ENCODE measurements at places on chromosomes 2 and 18. TPM values are rescaled to one million over a fixed set of nuclear protein-coding genes. Genes with fewer than 3 reads are reported as not detected.

DNA sequence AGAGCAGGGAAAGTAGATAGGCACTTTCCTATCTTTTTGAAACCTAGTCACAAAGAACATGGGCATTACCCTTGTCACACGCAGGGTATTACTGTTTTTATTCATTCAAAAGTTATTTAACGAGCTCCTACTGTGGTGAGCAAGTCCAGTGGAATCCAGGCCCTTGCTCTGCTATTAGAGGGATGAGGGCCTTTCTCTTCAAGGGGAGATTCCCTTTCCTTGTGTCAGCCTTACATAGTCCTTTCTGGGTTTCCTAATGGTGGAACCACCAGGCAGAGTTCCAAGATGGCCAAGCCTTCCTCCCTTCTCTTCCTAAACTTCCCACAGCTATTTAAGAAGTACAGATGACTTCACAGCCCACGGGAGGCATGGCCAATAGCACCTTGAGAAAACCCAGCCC is 64.6 kb downstream of the SPTBN1 start:
- H3K4me1 ChIP-seq: peaks cover 27% of the 10 kb centered on the region
- H3K36me3 ChIP-seq: no peaks in the 10 kb centered on the region
- H3K27me3 ChIP-seq: no peaks in the 10 kb centered on the region
- no peak overlapping the region for H3K4me3 ChIP-seq
- no peak overlapping the region for H3K27ac ChIP-seq

DNA sequence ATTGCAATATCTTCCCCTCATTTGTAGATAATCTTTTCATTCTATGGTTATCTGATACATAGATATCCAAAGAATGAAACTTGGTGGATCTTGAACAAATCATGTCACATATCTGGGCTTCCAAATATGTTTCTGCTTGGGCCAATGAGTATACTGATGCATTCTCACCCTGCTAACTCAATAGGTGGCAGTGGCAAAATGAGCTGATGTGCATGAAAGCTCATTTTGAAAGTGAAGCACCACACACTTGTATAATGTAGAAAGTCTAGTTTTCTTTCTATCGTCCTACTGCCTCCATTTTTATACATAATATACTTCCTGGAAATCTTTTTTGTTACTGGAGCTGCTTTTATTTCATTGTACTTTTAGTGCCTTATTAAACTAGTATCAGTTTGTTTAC is 208.2 kb downstream of the PRKCE start:
- H3K4me1 ChIP-seq: peaks cover 55% of the 10 kb centered on the region
- no peaks in the 10 kb centered on the region for H3K27me3 ChIP-seq
- H3K4me3 ChIP-seq: no peak overlapping the region
- H3K36me3 ChIP-seq: no peaks in the 10 kb centered on the region

DNA sequence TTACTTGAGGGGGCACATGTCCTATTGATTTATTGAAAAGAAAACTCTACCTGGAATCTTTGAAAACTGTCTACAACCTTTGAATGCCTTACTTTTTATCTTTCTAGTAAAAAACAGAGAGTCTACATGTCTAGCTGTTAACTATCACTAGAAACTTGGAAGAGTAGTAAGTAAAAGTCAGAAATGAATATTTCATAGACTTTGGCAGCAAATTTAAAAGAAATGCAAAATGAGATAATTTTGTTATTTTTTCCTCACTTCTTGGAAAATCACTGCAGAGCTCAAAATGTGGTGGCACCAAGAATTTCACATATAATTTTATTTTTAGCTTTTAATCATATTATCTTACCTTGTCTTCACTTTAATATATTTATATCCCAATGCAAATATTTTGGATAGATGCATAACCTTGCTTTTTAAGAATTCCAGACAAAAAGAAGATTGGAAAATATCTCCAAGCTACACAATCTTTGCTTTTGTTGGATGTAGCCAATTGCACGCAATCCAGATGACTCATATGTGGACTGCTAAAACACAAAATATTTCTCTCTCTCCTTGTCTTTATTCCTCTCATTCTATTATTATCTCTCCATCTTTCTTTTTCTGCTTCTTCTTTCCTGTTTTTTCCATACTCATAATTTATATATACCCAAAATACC is 92.2 kb upstream of the DSEL start:
- H3K4me1 ChIP-seq: no peaks in the 10 kb centered on the region
- H3K27ac ChIP-seq: no peak overlapping the region
- no peaks in the 10 kb centered on the region for H3K27me3 ChIP-seq
- H3K4me3 ChIP-seq: no peak overlapping the region
- DNase-seq: no peak

GRCh38 chr2:225740086-225740485 is 340.6 kb downstream of the NYAP2 start:
- no peaks in the 10 kb centered on the region for H3K36me3 ChIP-seq
- H3K4me1 ChIP-seq: no peaks in the 10 kb centered on the region
- no peak overlapping the region for H3K4me3 ChIP-seq
- DNase-seq: no peak

- H3K36me3 ChIP-seq: peaks cover 11% of the 10 kb centered on the region
- DNase-seq: no peak
- no peak overlapping the region for H3K4me3 ChIP-seq
- H3K27me3 ChIP-seq: no peaks in the 10 kb centered on the region
- no peak overlapping the region for H3K27ac ChIP-seq
Observed at GRCh38 chr18:62954366-62954765, 239.0 kb downstream of the PHLPP1 start.

DNA sequence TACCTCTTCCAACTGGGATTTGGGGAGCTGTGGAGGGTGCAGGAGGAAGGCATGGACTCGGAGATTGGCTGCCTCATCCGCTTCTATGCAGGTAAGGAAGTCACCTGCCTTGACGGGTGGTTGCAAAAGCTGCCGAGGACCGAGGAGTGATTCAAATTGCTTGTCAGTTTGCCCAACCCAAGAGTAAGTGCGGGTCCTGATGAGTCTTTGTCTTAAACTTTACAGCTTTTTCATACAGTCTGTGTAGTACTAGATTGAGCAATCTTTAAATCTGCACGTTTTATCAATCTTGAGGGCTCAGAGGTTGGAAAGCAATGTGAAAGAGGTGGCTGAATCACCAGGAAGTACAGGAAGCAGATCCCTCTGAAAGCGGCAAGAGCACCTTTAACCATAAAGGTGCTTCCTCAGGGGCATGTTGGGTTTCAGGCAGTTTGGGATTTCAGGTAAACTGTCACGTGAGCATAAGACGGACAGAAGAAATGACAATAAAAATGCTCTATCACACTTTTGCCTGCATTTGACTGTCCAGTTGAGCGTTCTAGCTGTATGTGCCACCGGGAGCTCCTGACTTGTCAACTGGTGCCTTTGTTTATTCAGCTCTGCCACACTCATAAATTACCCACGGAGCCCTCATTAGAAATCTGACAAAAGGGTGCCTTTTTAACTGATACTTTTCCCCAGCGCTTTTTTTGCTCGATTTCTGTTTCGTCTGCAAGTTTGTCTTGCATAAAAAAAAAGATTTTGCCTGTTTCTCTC is 2.0 kb downstream of the PHLPP1 start:
- no peak for DNase-seq
- H3K4me3 ChIP-seq: peak overlapping the region; percentile 90
- no peaks in the 10 kb centered on the region for H3K27me3 ChIP-seq
- H3K27ac ChIP-seq: peak overlapping the region; percentile 73
- H3K4me1 ChIP-seq: peaks cover 64% of the 10 kb centered on the region
- H3K36me3 ChIP-seq: no peaks in the 10 kb centered on the region

- no peak for DNase-seq
- H3K27ac ChIP-seq: no peak overlapping the region
- H3K36me3 ChIP-seq: no peaks in the 10 kb centered on the region
- H3K27me3 ChIP-seq: no peaks in the 10 kb centered on the region
Observed at GRCh38 chr2:226220511-226220910, 579.1 kb downstream of the IRS1 start.

PAPOLG gene
- total RNA-seq: 21.1 TPM

DNA sequence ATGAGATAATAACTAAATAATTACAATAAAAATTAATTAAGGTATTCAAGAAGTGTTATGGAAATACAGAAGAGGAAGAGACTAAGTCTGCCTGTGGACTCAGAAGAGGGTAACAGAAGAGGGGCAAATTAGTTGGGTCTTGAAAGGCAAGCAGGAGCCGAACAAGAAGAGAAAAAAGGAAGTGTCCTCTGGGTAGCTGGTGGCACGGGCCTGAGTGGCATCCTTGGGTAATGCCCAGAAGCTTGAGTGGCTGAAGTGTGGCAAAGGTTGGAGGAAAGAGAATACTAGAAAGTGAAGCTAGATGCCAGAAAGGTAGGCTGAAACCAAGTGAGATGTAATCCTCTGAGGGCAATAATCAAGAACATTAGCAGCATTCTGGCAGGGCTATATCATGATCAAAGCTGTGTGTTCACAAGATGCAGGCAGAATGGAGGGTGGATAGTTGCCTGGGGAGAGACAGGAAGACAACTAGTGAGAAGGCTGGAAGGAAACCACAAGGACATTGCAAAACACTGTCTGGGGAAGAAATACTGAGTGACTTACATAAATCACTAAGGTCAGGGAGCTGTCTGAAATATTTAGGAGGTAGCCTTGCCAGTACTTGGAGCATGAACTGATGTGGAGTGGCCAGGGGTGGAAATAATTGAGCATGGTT is 16.2 kb downstream of the DOCK10 start:
- H3K36me3 ChIP-seq: no peaks in the 10 kb centered on the region
- no peak for DNase-seq
- H3K27me3 ChIP-seq: no peaks in the 10 kb centered on the region
- H3K4me1 ChIP-seq: peaks cover 12% of the 10 kb centered on the region
- H3K27ac ChIP-seq: no peak overlapping the region
- no peak overlapping the region for H3K4me3 ChIP-seq

ADRA2B gene
- 0.79 TPM for total RNA-seq

DNA sequence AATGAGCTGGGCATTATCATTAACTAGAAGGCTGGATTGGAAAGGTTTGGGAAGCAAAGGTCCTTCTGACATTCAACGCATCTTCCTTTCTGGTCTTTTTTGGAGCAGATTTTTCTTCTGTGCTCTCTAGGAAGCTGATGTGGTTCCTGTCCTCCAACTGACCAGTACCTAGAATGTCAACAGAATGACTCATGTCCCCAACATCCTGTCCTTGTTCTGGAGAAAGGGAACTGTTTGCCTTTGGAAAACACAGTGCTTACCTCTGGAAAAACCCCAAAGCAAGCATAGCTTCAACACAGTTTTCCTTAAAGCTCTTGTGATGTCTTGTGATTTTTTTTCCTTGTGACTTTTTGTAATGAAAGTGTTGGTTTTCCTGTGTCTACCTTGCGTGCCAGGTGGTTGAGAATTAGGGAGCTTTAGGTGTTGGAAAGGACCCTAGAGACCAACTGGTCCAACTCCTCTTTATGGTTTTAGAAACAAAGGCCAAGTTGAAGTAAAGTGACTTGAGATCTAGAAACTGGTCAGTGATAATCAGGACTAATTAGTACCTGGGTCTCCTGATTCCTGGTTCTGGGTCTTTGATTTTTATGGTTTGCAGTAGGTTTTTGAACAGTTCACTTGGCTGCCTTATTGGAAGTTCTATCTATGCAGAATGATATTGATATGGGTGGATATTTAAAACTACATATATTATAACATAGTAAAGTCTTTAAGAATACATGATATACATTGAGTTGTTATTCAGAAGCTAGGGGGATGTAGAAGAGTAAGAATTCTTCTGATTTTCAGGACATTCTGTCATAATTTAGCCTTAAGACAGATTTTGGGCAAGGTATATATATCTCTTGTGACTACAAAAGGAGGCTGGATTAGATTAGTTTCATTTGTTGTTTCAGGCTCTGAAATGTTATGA is 70.5 kb downstream of the FMNL2 start:
- H3K36me3 ChIP-seq: no peaks in the 10 kb centered on the region
- H3K4me3 ChIP-seq: no peak overlapping the region
- H3K27me3 ChIP-seq: no peaks in the 10 kb centered on the region
- no peak for DNase-seq

- no peak overlapping the region for H3K4me3 ChIP-seq
- no peak for DNase-seq
- peaks cover 2% of the 10 kb centered on the region for H3K27me3 ChIP-seq
- peaks cover 9% of the 10 kb centered on the region for H3K4me1 ChIP-seq
- H3K36me3 ChIP-seq: no peaks in the 10 kb centered on the region
Observed at GRCh38 chr2:9010866-9011265, 7.4 kb upstream of the MBOAT2 start.

- no peak for DNase-seq
- H3K27ac ChIP-seq: no peak overlapping the region
- peaks cover 10% of the 10 kb centered on the region for H3K4me1 ChIP-seq
Observed at GRCh38 chr2:112032689-112033465, 22.2 kb upstream of the TMEM87B start.

RASGRP3 gene
- 0.07 TPM for total RNA-seq

DNA sequence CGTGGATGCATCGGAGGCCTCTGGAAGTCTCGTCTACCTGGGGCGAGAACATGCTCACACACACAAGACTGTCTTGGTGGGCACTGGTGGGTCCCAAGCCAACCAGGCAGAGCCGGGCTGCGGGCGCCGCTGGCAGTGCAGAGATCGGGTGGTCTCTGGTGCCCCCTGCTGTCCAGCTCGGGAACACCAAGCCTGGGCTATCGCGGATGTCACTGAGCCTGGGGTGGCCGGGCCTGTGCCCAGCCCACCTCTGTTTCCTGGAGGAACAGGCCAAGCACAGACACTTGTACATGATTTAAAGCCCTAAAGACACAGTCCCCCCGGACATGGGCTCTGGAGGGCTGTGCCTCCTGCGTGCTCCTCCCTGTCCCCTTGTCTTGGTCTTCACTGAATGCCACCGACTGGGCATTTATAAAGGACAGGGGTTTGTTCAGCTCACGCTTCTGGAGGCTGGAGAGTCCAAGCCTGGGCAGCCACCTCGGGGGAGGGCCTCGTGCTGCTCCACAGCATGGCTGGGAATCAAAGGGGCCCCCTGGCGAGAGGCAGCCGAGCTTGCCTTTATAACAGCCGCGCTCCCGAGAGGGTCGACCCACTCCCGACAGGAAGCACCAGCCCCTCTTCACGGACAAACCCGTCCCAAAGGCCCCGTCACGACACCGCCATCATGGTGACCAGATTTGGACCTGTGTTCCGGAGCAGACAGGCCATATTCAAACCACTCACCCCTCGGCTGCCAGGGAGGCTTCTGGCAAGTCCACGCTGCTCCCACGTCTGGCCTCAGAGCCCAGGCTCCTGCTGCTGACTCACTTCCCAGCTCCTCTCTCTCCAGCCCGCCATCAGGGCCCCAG is 3.6 kb upstream of the OTOS start:
- no peaks in the 10 kb centered on the region for H3K4me1 ChIP-seq
- peak; percentile 92 for DNase-seq
- peak overlapping the region; percentile 23 for H3K4me3 ChIP-seq
- H3K36me3 ChIP-seq: no peaks in the 10 kb centered on the region
